ENCODE measurements at places on chromosomes 5 and 9. TPM values are rescaled to one million over a fixed set of nuclear protein-coding genes. Genes with fewer than 3 reads are reported as not detected.

CCDC127 gene
- total RNA-seq, result 1.4 TPM

SUSD3 gene
- total RNA-seq, result 11.0 TPM

RALGPS1 gene
- 8.2 TPM for total RNA-seq

HSPB3 gene
- total RNA-seq, result 0.31 TPM

CDC20B gene
- not detected for total RNA-seq

GFI1B gene
- total RNA-seq, result 13.6 TPM

ANKDD1B gene
- total RNA-seq, result 0.52 TPM

OR1L1 gene
- total RNA-seq, result not detected

NFIB gene
- total RNA-seq, result 0.42 TPM

CTSV gene
- 0.10 TPM for total RNA-seq

IGFBPL1 gene
- total RNA-seq, result not detected

FAM200C gene
- total RNA-seq, result 0.10 TPM

S1PR3 gene
- total RNA-seq, result 7.8 TPM

QRFP gene
- total RNA-seq, result not detected

SHOC1 gene
- total RNA-seq, result under 0.01 TPM

FRRS1L gene
- total RNA-seq, result under 0.01 TPM

CEP120 gene
- 61.1 TPM for total RNA-seq

SELENOP gene
- 1.7 TPM for total RNA-seq

BTNL3 gene
- total RNA-seq, result not detected

CDX1 gene
- not detected for total RNA-seq

AGTPBP1 gene
- 147 TPM for total RNA-seq

TMEM250 gene
- 5.6 TPM for total RNA-seq

FANCG gene
- 6.9 TPM for total RNA-seq

TOR4A gene
- total RNA-seq, result 5.4 TPM

RNF183 gene
- not detected for total RNA-seq

ADAMTS16 gene
- total RNA-seq, result not detected

PCDHAC1 gene
- not detected for total RNA-seq

HTR1A gene
- not detected for total RNA-seq

ASS1 gene
- 0.10 TPM for total RNA-seq

RANBP17 gene
- 6.2 TPM for total RNA-seq

PCDHB7 gene
- total RNA-seq, result under 0.01 TPM

GRM6 gene
- total RNA-seq, result not detected

GNG10 gene
- 41.8 TPM for total RNA-seq

LRRC14B gene
- not detected for total RNA-seq

IFNA21 gene
- total RNA-seq, result not detected

IL3 gene
- not detected for total RNA-seq

C8G gene
- total RNA-seq, result not detected

ADCY2 gene
- total RNA-seq, result under 0.01 TPM

MOB3B gene
- 1.4 TPM for total RNA-seq

Data from mononuclear cell (primary cell).